Endothelial cell of coronary artery (primary cell): ENCODE measurements at places on chromosomes 5 and 9. TPM values are rescaled to one million over a fixed set of nuclear protein-coding genes. Genes with fewer than 3 reads are reported as not detected.

The FCN2 gene
- total RNA-seq: not detected in 2 replicates

The ABLIM3 gene
- total RNA-seq: 14.1 and 31.1 TPM in 2 replicates

The FLT4 gene
- 5.5 and 10.6 TPM in 2 replicates for total RNA-seq

The HAVCR2 gene
- 0.19 TPM in 1 of 2 replicates, not detected in the other for total RNA-seq

The SLC6A7 gene
- total RNA-seq: not detected in 2 replicates

The PTGR1 gene
- 53.3 and 91.0 TPM in 2 replicates for total RNA-seq

The SEMA4D gene
- 3.0 and 3.4 TPM in 2 replicates for total RNA-seq

The TLX3 gene
- total RNA-seq: not detected in 2 replicates

The COL27A1 gene
- 7.3 and 11.5 TPM in 2 replicates for total RNA-seq

The PCDHGB3 gene
- total RNA-seq: 3.1 and 4.0 TPM in 2 replicates

The STKLD1 gene
- 0.36 and 0.47 TPM in 2 replicates for total RNA-seq

The MED10 gene
- total RNA-seq: 10.5 and 10.7 TPM in 2 replicates

The CEP78 gene
- 17.5 and 19.0 TPM in 2 replicates for total RNA-seq

The ADRA1B gene
- total RNA-seq: 0.72 and 0.94 TPM in 2 replicates

The FAM81B gene
- not detected in 2 replicates for total RNA-seq

The MORN5 gene
- total RNA-seq: not detected in 2 replicates

The ELOVL7 gene
- under 0.01 TPM in 2 replicates for total RNA-seq

The OR1J1 gene
- total RNA-seq: not detected in 2 replicates

The PRRX2 gene
- 0.66 TPM in 1 of 2 replicates, not detected in the other for total RNA-seq

The ZSWIM6 gene
- 19.0 and 25.0 TPM in 2 replicates for total RNA-seq

The GABRA1 gene
- total RNA-seq: not detected in 2 replicates

The PCDHGB7 gene
- total RNA-seq: 5.8 and 6.8 TPM in 2 replicates

The TMEM232 gene
- total RNA-seq: 0.75 and 1.3 TPM in 2 replicates

The PTGS1 gene
- total RNA-seq: 0.81 and 1.8 TPM in 2 replicates

The SOWAHA gene
- not detected in 2 replicates for total RNA-seq

The DEPDC1B gene
- total RNA-seq: 4.7 and 12.2 TPM in 2 replicates

The NLN gene
- total RNA-seq: 35.7 and 38.0 TPM in 2 replicates

The SWI5 gene
- total RNA-seq: 26.8 and 32.1 TPM in 2 replicates

The SPINK6 gene
- not detected in 2 replicates for total RNA-seq

The C9orf43 gene
- total RNA-seq: 0.09 and 0.36 TPM in 2 replicates

The RNF208 gene
- total RNA-seq: 0.09 and 0.19 TPM in 2 replicates

The KCNN2 gene
- 0.54 TPM in 1 of 2 replicates, not detected in the other for total RNA-seq

The CCT5 gene
- 757 and 844 TPM in 2 replicates for total RNA-seq

The PCDHGA8 gene
- total RNA-seq: 1.3 and 2.4 TPM in 2 replicates

The FOCAD gene
- 64.7 and 84.9 TPM in 2 replicates for total RNA-seq

The SMIM32 gene
- total RNA-seq: not detected in 2 replicates

The CBY3 gene
- total RNA-seq: 0.09 and 0.18 TPM in 2 replicates

The TSSK1B gene
- 0.09 TPM in 1 of 2 replicates, not detected in the other for total RNA-seq

The CPLANE1 gene
- 11.0 and 18.4 TPM in 2 replicates for total RNA-seq

The BRINP1 gene
- total RNA-seq: under 0.01 TPM in 1 of 2 replicates, not detected in the other

The VCP gene
- total RNA-seq: 616 and 770 TPM in 2 replicates

The PTPA gene
- total RNA-seq: 80.2 and 101 TPM in 2 replicates

The PSMD5 gene
- 20.6 and 22.0 TPM in 2 replicates for total RNA-seq

The TNIP1 gene
- 66.2 and 149 TPM in 2 replicates for total RNA-seq
